ENCODE measurements at places on chromosomes 11 and 22.

- DNase-seq = peak; percentile 3
These were observed 1005.8 kb upstream of the CCDC90B start for GRCh38 chr11:84292006-84292405.

GRCh38 chr22:44520465-44521094, 22.5 kb upstream of the RTL6 start:
- peak; percentile 26 for DNase-seq

DNA sequence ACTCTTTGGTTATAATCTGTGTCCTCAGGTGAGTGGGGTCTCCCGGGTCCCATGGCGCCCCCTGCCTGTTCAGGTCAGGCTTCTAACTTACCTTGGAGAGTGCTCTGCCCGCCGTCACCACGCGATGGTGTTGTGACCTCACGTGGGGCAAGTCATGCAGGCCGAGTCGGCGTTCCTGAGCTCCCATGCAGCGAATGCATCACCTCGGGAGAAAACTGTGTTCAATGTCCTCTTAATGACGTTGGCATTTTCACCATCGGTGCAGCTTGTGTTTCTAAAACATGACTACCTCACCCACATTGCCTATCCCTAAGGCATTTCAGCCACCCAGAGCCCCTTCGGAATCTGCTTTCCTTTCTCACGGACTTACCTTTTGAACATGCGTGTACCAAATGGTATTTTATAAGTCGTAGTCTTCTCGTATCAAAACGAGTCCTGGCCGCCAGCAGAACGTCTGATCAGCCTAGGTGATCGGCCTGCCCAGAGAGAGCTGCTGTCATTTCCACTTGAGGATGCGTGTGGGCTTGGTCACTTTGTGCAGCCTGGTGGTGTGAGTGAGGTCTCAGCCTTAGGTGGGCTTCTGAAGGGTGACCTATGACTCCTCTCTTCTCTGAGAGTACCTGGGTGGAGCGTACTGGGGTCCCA, 64.8 kb downstream of the TBC1D22A start:
- DNase-seq = no peak

- DNase-seq = peak; percentile 66
These were observed 922.1 kb downstream of the OPCML start for GRCh38 chr11:132610216-132610615.

GRCh38 chr22:25019427-25020184, 67.1 kb downstream of the KIAA1671 start:
- DNase-seq = no peak

DNA sequence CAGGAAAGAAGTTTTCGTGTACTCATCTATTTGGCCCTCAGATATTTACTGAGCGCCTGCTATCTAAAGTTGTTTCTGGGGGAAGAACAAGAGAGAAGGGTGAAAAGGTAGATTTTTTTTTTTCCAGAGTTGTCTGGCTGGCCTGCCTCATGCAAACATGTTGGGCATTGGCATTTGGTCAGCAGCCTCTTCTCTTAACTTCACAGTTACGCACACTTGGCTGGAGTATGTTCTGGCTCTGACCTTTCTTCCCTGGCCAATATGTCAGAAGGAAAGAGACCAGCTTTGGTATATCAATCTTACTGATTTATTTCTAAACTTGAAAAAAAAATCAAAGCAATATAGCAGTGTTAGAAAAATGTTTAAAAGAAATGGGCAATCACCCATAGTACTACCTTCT, 54.2 kb upstream of the GRAMD1B start:
- DNase-seq = no peak

DNA sequence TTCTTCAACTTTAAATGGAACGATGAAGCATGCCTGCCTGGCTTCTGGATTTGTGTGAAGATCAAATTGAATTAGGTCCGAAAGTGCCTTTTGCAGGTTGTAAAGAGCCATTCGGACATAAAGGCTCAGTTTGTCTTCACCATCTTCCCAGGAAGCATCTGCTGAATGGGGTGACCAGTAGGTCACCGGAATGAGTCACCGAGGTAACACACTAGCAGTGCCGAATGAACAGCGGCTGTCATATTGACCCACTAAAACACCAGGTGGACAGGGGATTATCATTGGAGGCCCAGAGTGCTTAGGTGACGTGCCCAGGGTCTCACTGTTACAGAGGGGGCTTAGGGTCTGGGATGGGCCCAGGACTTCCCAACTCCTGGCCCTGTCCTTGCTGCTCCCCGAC, 43.1 kb upstream of the MYH9 start:
- DNase-seq = peak; percentile 65

DNA sequence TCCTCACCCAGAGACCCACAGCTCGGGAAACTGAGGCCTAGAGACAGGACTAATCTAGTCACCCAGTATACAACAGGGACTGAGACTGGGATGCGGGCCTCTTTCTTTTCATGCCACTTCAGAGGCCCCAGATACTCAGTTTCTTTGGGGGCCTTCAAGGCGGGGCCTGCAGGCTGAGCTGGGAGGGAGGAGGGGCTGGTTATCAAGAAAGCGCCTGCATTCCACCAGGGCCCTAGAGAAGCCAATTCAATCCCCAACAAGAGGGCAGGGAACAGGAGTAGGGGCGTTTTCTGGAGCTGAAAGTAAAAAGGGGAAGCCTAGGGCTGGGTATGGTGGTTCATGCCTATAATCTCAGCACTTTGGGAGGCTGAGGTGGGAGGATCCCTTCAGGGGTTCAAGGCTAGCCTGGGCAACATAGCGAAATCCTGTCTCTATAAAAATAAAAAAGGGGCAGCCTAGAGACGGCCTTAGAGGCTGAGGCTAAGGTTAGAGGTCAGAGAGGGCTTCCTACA, 1.6 kb downstream of the ATG2A start:
- no peak for DNase-seq

GRCh38 chr11:50182486-50182885, 149.8 kb downstream of the OR4C45 start:
- no peak for DNase-seq
